Stimulated activated CD8-positive, alpha-beta memory T cell treated with anti-CD3 and anti-CD28 coated beads, Interleukin-4, amount 100 ng/mL, for 1 hour (primary cell): ENCODE measurements at places on chromosomes 6 and 20.

GRCh38 chr20:50187403-50188051 is 3.1 kb upstream of the CEBPB start:
- DNase-seq = no peak

GRCh38 chr6:39227476-39227875 is 1.8 kb downstream of the KCNK5 start:
- DNase-seq = no peak

DNA sequence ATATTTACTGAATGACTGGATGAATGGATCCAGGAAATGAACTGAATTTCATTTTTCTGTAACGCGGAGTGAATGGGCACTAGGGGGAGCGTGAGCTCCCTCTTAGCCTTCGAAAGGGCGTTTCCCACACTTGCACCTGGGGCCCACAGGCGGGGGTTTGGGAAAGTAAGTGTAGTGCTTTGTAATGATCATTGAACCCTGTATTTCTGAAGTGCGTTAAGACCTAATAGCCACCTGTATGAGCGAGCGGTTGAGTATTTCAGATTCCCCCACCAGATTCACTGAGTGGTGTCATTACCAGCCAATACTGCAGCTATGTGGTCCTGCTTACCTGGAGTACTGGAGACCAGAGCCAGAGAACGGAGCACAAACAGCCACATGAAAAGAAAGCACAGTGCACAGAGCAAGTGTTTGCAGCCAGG is 10.5 kb downstream of the SYTL3 start:
- DNase-seq = no peak

- no peak for DNase-seq
These were observed 155.3 kb upstream of the ZNF217 start for GRCh38 chr20:53748821-53749421.

GRCh38 chr6:33547499-33547898 is 32.6 kb downstream of the BAK1 start:
- DNase-seq = no peak

DNA sequence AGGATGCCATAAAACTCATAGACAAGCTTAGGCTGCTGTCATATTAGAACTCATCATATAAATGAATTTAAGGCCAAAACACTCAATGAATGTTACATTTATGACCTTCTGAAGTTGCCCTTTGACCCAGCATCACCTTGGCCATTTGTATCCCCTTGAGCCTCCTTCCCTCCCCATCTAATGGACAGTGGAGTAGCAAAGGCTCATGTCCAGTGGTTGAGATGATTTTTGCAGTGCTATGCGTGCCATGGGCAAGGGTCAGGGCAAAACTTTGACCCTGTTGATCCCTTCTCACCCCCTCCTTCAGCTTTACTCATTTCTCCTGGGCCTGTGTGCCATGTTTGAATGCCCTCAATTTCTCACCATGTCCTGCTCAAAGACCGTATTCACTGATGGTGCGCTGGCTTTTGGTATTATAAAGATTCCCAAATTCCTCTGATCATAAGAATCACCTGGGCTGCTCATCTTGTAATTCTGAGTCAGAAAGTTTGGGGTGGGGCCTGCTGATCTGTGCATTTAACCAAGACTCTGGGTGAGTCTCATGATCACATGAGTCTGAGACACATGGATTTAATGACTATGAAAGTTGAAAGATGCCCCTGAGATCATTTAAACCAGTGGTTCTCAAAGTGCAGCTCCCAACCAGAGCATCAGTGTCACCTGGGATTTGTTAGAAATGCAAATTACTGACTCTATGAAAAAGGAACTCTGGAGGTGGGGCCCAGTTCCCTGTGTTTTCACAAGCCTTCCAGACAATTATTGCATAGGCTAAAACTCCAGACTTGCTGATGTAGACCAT is 57.5 kb upstream of the IL20RA start:
- DNase-seq = no peak

DNA sequence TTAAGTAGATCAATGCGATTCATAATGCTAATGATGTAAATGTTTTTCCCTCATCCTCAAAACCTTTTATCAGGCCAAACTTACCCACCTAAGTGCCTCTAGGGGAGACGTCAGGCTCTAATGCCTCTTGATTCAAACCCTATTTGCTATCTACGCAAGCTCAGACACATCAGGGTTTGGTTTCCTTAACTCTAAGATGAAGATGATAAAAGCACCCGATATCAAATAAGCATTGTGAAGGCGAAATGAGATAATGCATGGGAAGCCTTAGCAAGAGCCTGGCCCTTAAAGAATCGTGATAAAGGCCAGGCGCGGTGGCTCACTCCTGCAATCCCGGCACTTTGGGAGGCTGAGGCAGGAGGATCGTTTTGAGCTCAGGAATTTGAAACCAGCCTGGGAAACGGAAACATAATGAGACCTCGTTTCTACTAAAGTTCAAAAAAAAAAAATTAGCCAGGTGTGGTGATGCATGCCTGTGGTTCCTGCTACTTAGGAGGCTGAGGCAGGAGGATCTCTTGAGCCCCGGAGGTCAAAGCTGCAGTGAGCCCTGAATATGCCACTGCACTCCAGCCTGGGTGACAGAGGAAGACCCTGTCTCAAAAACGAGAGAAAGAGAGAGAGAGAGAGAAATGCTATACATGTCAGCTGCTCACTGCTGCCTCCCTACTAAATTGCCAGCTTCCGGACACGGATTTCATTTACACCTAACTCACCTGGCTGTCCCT is 13.5 kb downstream of the CNKSR3 start:
- DNase-seq = no peak

DNA sequence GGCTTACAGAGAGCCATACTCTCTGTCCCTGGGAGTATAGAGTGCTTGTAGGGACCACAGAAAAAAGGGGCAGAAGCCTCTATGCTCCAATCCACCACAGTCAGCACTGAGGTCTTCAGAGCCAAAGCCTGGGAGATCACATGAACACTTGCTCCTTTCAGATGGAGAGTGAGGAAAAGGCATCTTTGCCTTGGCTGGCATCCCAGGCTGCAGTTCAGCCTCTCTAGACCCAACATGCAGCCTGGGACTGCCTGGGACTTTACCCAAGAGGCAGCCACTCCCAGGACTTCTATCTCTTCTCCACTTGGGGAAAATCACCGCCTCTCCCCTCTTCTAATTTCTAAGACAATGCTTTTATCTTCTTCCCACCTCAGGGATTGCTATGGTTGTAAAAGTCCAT is 46.5 kb upstream of the MYLIP start:
- no peak for DNase-seq

GRCh38 chr6:111553580-111553979 is 52.1 kb downstream of the TRAF3IP2 start:
- no peak for DNase-seq

GRCh38 chr6:20630617-20631548 is 96.6 kb downstream of the CDKAL1 start:
- DNase-seq = no peak

DNA sequence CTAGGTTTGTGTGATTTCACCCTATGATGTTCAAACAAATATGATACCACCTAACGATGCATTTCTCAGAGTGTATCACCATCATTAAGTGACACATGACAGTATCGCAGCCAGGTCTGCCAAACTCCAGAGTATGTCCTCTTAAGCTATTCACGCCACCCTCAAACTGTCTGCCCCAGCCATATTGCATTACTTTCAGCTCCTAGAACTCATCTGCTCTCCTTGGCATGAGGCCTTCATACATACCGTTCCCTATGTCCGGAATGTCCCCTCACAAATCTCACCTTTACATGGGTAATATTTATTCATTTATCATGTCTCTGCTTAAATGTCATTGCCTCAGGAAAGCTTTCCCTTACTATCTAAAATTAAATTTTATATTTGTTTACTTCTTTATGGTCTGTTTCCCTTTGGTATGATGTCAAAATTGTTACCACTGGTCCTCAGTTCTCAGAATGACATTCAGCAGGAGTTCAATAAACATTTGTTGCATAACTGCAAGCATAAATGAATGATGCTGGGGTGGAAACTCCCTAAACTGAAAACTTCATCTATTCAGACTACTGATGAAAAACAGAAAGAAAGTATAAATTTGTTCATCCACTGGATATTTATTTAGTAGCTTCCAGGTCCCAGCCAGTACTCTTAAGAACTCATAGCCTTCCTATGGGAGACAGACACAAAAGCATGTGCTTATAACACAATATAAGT is 3.2 kb downstream of the SESN1 start:
- no peak for DNase-seq

- no peak for DNase-seq
These were observed 6.6 kb downstream of the KLHL31 start for GRCh38 chr6:53658992-53659391.

DNA sequence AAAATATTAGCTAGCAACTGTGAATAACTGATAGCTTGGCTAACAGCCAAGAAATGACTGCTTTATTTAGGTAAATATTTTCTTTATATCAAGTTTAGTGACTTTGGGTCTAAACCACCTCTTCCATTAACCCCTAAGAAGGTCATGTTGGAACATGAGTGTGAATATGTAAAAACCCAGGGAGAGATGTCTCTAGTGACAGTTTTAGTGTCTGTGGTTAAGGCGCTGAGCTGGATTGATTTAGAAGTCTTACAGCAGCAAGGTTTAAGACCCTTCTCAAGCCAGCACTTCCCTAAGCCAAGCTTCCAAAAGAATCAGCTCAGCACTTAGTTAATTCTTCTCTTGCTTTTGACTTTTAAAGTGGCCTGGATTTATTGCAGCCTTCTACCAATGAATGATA is 11.4 kb upstream of the SIRT5 start:
- DNase-seq = no peak

GRCh38 chr6:13262302-13263230 is 65.8 kb downstream of the TBC1D7 start:
- DNase-seq = no peak

DNA sequence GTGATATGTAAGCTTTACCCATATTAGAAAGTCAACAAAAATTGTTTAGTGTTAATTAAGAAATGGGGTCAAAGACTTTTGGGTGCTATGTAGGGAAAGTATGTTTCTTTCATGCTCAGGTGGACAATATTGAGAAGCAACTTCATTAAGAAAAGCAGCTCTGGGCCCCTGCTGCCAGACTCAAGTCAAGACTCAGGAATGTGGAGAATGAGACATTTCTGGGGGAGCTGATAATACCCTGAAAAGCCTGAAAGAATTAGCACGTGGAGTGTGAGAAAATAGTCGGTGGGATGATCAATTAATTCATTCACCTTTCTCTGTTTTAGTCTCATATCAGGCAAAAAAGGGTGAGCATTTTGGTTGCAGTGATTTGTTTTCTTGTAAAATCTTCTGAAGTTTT is 175.1 kb upstream of the IMPG1 start:
- DNase-seq = no peak

DNA sequence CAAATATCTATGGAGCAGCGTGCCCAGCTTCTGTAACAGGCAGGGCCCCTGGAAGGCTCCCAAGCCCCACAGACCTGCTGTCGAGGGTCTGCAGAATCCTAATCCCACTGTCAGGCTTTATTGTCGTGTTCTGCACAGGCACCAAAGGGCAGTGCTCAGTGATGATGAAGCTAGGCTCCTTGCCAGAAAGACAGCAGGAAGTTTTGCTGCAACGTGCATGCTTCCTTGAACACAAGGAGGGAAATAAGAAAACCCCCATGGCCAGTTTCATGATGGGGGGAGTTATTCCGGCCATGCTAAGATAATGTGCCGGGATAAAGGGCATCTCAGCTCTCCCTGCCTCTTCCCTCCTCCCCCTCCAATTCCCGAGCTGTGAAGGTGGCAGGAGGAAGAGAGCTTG is 109.4 kb upstream of the KCNG1 start:
- no peak for DNase-seq

DNA sequence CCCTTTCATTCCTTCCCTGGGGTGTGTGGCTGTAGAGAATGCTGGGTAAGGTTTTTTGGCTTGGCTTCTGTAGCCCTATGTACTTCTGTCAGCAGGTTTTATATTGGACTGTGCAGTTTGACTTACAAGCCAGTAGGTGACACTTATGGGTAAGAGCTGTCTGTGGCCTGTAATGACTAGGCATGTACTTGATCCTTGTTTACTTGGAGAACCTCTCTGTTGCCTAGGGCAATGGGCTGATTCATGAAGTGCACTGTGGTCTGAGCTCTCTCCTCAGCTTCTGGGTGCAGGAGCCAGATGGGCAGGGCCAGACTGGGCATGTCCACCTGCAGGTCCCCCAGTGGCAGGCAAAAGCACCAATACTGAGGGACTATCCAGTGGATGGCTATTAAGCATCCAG is 544.6 kb downstream of the ADGRB3 start:
- DNase-seq = no peak

DNA sequence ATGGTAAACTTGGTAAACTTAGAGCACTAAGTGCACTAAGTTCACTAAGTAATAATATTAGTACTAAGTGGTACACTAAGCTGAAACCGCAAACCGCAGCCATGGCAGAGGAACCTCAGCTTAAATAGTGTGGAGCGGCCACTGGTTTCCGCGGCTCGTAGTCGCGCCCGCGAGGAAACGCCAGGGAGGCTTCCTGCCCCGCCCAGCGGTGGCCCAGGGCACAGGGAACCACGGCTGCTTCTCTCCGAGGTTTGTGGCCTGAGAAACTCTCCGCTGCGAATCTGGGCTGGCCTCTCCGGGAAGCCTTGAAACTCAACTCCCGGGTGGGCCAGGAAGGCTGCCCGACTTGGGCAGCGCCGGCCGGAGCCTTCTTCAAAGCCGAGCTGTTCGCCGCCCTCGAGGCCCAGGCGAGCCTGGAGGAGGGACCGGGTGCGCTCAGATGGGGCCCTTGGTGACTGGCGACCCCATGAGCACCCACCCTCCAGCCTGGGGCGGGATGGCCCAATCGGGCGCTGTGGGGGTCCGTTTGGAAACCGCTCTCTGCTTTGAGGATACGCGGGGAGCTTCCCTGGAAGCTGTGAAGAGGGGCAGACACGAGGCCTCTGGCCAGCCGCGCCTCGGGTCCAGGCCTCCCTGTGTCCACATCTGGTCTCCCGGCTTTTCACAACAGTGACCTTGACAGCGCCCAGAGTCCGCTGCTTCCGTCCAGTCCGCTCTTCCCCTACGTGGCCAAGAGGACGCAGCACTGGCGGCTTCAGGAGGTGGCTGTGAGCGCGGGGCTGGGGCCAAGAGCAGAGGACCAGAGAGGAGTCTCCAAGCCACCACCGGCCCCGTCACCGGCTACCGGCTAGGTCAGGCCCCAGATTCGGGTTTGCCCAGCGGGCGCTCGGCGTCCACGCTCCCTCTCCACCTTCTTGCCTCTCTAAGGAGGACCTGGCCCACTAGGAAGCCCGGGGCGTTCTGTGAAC is 25.4 kb upstream of the HLA-E start:
- DNase-seq = no peak

GRCh38 chr6:119161438-119161837 is 83.0 kb upstream of the FAM184A start:
- DNase-seq = no peak

GRCh38 chr6:152673236-152673635 is 24.5 kb upstream of the MYCT1 start:
- DNase-seq = no peak

DNA sequence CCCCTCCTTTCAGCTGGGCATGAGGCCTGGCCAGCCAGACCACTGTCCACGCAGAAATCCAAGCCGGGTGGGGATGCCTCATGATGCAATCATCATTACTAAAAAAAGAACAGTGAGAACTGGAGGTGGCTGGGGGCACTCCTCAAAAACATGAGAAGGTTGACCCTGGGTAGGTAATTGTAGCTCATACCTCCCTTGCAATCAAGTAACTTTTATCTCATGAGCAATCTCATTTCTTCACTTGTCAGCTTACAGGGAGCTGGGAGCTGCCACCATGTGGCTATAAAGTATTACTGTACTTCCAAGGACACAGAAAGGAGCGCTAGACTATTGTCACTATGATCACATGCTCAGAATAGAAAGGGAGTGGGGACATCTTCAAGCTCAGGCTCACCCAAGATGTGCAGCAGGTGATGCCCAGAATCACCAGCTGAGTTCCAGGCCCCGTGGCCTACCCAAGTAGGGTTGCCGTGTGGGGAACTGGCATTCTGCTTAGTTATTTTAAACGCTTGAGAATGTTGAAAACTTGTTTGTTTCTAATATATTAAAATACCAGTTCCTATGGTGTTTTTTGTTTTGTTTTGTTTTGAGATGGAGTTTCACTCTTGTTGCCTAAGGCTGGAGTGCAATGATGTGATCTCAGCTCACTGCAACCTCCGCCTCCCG is 3.0 kb upstream of the CDH26 start:
- DNase-seq = no peak
